NCI-H1105 treated with DMSO at 0.1 percent for 48 hours (cell line): ENCODE measurements at places on chromosomes 3 and 15.

DNA sequence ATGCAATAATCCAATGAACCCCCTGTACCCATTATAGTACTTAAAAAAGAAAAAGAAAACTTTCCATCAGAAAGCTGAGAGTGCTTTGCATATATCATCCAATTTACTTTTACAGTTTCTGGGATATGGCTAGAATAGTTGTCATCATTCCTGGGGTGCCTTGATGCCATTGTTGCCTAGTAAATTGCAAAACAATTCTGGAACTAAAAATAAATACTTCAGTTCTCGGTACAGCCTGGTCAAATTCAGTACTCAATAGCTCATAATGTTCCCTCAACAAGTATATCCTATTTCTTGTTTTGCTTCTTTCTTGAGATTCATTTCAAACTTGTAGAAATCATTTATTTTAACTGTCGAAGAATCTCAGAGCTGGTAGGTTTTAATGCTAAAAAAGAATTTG is 334.7 kb upstream of the MDFIC2 start:
- DNase-seq, result no peak

- DNase-seq, result no peak
Observed at GRCh38 chr15:93165734-93166470, 76.9 kb upstream of the RGMA start.

DNA sequence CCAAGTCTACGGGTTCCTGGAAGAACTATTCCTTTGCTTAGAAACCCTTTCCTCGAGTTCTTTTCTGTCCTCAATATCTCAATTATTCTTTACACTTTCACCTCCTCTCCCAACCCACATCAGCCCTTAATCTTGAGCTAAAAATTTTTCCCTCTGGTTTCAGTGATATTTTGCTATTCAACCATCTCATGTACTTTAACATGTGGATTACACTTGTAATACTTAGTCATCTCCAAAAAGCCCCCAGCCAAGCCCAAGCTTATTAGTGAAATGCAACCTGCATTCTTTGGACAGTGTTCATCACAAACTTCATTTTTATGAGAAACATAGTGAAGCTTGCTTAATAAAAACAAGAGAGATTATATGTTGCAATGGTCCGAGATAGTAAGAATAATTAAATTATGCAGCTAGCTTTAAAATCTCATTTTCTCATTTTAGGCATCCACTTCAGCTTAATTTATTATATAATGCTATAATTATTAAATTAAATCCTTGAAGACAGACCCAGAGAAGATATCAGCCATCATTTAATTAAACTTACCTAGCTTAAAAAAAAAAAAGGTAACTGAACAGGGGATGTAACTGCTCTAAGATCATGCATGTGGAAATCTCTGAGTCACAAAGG is 534.5 kb upstream of the TBL1XR1 start:
- no peak for DNase-seq

GRCh38 chr3:52458031-52458760 is 2.8 kb downstream of the NISCH start:
- DNase-seq, result no peak

- no peak for DNase-seq
Observed at GRCh38 chr3:8974458-8974857, 11.2 kb upstream of the RAD18 start.

- DNase-seq, result no peak
Observed at GRCh38 chr3:3632449-3632848, 166.8 kb upstream of the LRRN1 start.

DNA sequence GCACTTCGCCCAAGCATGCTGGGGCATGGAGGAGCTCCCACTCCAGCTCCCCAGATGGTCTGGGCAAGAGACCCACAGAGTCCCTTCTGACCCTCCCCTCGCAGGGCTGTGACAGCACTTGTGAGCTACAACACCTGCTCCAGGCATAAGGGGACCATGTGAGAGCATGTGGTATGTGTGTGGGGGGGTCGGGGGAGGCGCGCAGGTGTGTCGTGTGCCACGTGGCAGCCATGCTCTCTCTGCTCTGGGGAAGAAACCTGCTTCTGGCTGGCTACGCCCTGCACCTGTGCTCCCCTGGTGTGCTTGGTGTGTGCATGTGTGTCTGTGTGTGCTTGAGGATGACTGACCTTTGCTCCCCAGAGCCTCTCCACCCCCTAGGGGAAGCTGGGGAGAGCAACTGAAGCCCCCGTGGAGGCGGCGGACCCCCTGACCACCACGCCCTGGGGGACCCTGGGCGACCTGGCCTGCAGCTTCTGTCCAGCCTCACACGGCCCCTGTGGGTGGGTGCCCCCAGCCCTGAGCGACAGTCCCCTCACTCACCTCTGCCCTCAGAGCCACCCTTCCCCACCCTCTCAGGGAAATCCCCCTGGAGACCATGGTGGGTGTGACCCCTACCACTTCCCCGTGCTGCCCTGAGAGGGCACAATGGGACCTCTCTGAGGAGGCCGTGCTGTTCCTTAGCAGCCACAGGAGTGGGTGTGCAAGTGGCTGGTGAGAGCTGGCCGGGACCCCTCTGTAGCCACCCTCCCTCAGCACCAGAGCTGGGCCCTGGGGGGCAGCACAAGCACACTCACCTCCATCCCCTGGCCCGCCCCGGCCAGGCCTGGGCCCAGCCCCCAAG is 16.6 kb upstream of the SEC13 start:
- peak; percentile 60 for DNase-seq

DNA sequence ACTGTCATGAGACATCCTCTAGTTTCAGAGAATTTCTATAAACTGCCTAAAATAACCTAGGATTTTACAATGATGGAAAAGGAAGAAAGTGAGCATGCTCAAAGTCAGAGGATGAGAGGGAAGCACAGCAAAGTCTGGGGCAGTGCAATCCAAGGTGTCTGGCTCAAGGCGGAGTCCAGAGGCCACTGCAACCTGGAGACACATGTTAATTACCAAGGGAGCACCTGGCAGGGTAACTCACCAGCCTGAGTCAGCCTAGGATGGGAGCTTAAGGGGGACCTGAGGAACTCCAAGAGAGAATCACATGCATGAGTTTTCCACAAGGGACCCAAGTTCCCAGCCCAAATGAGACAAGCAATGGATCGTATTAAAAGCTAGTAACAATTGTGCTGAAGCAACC is 49.8 kb downstream of the PLD1 start:
- DNase-seq, result no peak

DNA sequence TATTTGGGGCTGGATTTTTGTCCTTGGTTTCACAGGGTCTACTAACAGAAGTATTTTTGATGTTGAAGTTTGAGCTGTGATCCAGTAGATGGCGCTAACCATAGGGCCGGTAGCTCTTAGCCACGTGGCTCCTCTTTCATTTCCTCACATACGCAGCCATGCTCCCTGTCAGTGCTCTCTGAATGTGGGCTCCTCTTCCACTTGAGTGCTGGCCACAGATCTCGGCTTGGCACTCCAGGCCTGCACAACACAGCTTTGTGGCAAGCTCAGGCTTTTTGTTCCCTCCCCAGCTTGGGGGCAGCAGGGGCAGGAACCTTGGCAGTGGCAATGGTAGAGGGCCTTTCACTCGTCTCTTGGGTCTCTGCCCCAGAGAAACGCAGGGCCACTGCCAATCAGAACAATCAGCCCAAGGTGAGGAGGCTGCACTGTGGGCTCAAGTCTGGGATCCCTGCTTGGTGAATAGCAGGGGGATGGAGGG is 18.6 kb upstream of the DNAAF4 start:
- peak; percentile 20 for DNase-seq

- DNase-seq, result peak; percentile 60
Observed at GRCh38 chr3:181313335-181313734, 323.8 kb upstream of the DNAJC19 start.

DNA sequence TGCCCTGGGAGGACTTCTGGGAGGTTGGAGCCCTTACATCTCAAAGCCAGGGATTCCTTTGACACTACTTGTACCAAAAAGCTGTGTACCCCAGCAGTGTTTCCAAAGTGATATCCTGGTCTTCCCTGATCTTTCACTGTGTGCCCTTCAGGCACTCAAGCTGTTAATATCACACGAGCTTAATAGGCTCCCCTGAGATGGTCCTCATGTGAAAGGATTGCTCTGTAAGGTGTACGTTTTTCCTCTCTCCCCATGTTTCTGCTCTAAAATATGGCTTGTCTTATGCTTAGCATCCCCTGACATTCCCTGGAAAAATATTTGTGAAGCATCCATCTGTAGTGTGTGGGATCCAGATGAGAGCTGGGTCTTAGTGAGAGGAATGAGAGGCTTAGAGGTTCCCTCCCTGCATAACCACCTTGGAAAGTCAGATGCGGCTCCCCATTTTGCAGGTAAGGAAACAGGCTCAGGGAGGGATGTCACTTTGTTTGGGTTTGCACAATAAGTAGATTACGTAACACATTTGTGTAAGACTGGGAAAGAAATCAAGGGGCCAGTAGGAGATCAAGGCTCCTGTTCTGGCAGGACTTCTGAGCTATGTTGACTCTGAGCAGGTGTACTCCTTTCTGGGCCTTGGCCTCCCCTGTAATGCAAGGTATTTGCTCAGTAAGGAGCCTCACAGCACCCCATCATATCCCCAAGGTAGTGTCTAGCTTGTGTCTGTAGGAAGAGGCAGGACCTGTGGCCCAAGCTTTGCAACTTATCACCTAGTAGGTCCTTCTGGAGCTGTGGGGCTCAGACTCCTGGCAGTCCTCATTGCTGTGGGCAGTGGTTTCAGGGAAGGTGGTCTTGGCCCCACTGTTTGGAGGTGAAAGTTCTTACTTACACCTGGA is 667 bp upstream of the ACOX2 start:
- no peak for DNase-seq

GRCh38 chr3:150917951-150918350 is 12.7 kb upstream of the MINDY4B start:
- DNase-seq, result no peak

DNA sequence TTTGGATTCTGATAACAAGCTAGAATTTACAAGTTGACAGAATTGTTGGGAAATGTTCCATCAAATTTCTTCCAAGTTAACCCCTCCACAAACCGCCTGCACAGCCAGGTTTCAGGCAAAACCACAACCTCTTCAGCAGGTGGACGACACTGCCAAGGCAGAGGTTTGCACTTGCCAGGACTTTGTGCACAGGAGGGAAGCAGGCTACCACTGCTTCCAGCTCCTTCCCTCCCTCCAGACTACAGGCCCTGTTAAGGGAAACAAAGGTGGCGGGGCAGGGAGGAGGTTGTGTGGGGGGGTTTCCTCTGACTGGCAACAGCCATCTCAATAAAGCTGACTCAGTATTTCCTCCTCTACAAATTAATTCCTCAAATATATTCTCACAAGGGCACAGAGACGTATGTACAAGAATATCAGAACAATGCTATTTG is 42.2 kb downstream of the TBC1D2B start:
- no peak for DNase-seq

DNA sequence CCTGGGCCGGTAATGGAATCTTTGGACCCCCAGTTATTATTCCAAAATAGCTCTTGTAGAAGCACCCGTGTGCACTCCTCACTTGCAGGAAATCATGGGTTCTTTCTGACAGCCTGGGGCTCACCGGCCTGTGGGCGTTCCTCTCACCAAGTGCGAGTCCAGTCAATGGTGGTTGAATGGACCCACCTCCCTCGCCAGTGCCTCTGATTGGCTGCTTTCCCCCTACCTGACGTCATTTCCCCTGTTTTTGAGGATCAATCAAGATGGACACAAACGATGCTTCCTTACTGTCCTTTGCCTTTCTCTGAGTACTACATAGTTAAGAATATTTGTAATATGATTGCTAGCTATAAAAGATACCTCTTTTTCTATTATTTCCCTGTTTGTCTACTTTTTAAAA is 18.1 kb downstream of the MOBP start:
- DNase-seq, result no peak

DNA sequence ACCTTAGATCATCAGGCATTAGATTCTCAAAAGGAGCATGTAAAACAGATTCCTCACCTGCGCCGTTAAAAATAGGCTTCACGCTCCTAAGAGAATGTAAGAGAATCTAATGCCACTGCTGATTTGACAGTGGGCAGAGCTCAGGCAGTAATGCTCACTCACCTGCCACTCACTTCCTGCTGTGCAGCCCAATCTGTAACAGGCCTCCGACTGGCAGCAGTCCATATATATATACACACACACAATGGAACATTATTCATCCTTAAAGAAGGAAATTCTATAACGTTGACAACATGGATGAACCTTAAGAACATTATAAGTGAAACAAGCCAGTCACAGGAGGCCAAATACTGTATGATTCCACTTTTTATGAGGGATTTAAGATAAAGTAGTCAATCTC is 24.5 kb downstream of the ZNF148 start:
- DNase-seq, result no peak

GRCh38 chr3:40848421-40848820 is 323.7 kb downstream of the ZNF621 start:
- DNase-seq, result no peak
